Omental fat pad (tissue), 4 donors: ENCODE measurements at places on chromosomes 4 and X. TPM values are rescaled to one million over a fixed set of nuclear protein-coding genes. Genes with fewer than 3 reads are reported as not detected.

The TBX22 gene
- total RNA-seq, result not detected

The PRR32 gene
- total RNA-seq, result not detected

The ERAS gene
- total RNA-seq, result not detected

The HSD17B10 gene
- total RNA-seq, result 78.4 TPM

DNA sequence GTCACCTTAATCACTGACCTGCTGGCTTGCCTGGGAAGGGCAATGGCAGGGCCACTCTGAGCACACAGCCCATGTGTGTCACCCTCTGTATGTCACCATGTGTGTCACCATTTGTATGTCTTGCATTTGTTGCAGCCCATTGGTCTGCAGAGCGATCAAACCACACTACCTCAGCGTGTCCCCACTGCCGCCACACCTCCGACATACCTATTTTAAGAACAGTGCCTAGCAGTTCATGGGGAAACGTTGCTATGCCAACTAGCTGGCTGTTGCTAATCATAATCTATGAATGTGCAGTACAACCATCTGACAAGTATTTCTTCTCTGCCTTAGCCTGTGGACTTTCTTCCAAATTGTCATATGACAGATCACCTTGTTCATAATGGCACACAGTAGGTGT is 8.0 kb upstream of the CRMP1 start:
- DNase-seq, result no peak

DNA sequence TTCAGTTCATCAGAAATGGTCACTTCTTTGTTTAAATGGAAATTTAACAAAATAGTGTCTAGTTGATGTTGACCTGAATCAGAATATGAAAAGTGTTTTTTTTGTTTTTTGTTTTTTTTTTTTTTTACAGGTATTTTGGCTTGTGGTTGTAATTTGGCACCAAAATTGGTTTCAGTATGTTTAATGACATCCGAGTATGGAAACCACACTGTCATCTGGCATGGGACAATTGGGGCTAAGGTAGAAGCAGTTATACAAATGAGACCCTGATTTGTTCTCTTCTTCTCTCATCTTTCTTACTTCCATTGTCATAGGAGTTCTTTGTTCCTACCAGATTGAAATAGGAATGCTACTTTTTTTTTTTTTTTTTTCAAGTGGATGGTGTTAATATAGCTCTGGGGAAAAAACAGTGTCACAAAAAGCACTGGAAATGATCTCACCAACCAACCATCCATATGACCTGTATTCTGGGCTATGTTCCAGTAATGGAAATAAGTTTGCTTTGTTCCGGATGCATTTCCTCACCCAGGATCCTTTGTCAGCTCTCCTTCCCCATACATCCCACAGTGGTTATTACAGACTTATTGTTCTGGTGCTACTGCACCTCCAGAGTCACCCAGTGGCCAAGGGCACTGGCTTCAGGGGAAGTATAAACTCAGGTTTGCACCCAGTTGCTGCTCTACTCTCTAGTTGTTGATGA is 95.8 kb downstream of the ATXN3L start:
- DNase-seq, result no peak

GRCh38 chrX:153380691-153381090 is 20.5 kb downstream of the PNMA6E start:
- no peak for DNase-seq

DNA sequence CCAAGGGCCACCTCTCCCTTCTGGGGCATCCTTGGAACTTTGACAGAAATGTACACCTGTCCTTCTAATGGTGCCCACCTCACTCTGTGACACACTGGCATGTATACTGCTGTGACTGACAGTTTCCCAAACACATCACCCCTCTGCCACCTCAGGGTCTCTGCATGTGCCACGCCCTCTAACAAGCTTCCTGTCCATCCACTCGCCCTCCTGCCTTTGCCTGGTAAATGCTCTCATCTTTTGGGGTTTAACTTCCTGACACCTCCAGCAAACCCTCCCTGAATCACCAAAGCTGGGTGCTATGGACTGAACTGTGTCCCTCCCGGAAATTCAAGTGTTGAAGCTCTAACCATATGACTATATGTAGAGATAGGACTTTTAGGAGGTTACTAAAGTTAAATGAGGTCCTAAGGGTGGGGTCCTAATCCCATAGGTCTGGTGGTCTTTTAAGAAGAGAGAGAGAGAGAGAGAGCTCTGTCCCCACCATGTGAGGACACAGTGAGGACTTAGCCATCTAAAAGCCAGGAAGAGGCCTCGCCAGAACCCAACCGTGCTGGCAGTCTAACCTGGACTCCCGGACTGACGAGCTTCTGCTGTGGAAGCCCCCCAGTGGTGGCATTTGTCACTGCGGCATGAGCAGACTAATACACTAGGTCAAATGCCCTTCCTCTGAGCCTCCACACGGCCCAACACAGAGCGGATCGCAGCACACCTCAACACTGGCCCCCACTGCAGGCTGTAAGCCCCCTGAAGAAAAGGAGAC is 95.6 kb downstream of the AFAP1 start:
- peak; percentile 66 for DNase-seq

DNA sequence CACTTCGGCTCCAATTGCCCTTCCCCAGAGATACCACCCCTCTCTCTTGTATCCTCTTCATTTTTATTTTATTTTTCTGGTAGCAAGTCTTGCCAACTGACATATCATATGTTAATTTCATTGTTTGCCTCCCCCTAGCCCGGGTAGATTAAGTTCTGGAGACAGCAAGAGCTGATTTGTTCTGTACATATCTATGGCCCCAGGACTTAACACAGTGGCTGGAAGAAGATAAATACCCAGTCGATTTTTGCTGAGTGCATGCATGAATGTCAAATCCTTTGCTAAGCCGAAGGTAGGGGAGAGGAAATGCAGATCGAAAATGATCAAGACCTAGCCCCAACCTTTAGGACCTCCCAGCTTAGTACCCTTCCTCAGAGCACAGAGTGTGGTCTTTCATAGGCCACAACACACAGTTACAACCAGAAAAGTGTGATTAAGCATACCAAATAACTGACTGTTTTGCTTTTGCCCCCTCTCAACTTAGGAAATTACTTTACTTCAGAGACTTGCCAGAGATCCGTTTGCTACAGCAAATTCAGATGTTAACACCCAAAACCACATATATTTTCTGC is 58.7 kb upstream of the KLF3 start:
- no peak for DNase-seq

GRCh38 chr4:152243896-152244595 is 291.8 kb downstream of the FBXW7 start:
- DNase-seq, result no peak

DNA sequence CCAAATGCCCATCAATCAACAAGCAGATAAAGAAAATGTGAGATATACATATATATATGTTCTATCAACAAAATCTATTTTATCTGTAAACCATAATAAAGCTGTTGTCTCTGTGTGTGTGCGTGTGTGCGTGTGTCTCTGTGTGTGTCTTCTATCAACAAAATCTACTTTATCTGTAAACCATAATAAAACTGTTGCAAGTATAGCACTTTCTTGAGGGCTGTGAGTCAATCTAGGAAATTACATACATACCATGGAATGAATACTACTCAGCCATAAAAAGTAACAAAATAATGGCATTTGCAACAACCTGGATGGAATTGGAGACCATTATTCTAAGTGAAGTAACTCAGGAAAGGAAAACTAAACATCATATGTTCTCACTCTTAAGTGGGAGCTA is 12.5 kb upstream of the PLK4 start:
- DNase-seq, result no peak
